ENCODE measurements at places on chromosomes 7 and 10.

DNA sequence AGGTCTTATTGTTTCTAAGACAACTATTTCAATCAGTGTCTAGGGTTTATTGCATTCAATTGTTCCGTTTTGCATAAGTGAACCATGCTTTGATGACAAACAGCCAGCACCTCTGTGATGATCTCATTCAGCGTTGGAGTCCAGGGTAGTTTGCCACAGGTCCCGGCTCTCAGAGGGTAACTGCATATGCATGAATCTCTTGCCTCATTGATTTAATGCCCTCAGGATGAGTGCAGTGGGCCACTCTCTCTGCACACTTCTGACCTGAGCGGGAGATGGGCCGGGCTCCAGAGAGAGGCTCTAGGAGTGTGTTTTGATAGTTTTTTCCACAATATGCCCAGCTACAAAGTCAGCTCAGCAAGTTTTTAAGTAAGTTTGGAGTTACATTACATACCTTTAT lies 83.9 kb downstream of the HECW1 start:
- peak; percentile 4 for DNase-seq

DNA sequence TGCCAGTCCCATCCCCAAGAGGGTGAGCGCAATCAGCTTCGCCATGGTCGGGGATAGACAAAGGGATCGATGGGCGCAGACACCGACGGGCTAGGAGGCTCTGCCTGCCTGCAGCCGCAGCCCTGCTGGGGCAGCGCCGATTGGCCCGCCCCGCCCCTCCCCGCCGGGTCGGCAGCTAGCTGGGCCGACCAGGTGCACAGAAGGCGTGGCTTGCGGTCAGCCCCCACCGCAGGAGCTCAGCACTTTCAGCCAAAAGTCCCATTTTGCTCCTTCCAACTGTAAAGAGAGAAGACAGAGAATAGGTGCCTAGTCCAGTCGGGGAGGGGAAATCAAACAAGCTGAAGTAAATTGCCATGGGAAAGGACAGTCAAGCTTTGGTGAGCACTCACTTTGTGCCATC lies at the start of gene PON1:
PON1 (minus strand) TSS at position 102 of the 400 bp plus-strand sequence; CDS start at position 45, 57 bp downstream.
- DNase-seq: no peak

GRCh38 chr7:128350708-128351295 lies 7.1 kb upstream of the RBM28 start:
- no peak for DNase-seq

GRCh38 chr10:129964611-129965424 lies 744 bp upstream of the EBF3 start:
- no peak for DNase-seq

DNA sequence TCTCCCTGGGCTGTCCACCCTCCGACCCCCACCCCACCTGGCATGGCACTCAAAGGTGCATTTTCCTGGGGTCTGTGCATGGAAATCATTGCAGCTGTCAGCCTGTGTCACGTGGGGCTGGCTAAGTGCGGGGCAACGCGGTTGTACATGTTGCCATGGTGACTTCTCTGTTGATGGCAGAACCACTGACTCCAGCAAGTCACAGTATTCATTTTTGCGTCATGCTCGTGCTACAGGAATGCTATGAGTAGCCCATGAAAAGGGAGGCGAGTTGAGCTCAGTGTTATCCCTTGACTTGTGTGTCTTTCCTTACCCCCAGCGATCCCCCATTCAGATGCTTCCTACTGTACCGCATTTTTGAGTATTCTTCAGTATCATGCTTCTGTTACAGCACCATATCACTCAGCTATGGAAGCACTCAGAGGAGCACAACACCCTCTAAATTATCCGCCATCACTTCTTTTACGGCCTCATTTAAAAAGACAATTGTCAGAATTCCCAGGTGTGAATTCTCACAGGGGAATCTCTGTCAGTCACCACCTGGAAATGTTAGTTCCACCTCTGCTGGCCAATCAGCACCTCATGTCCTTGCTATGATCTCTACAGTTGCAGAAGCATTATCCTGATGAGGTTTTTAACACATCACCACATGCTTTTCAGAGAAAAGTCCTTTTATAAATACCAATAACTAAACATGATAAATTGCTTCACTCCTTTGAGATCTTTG lies 194.4 kb upstream of the C7orf33 start:
- DNase-seq: no peak

DNA sequence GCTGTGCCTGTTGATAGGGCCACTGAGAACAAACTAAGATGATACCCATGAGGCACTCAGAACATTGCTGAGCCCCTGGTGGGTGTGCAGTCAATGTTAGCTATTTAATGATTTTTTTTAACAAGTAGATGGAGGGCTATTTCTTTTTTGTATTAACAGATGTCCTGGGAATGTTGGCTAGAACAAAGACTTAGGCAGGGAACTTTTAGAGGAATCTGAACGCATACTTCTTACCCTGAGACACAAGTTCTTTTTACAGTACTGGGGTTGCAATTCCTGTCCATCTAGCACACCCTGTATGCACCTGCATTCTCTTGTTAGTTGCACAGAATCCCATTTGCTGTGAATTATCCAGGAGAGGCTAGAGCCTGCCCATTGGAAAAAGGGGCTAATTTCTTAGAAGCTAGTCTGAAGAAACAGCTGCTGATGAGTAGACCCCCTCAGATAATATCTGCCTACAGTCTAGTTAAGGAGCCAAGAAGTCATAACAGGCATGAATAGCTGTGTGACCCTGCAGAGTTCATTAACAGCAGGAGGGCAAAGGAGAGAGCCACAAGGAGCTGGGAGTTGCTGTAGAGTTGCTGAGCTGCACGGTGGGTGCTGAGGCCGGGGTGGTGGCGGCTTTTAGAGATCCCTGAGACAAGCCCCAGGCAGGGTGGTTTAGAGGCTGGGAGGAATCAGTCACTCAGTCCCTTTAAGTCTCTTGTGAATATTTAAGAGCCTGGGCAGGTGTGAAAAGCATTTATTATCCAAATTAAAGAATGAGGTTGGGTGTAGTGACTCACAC lies 103.7 kb upstream of the FZD8 start:
- DNase-seq: no peak

DNA sequence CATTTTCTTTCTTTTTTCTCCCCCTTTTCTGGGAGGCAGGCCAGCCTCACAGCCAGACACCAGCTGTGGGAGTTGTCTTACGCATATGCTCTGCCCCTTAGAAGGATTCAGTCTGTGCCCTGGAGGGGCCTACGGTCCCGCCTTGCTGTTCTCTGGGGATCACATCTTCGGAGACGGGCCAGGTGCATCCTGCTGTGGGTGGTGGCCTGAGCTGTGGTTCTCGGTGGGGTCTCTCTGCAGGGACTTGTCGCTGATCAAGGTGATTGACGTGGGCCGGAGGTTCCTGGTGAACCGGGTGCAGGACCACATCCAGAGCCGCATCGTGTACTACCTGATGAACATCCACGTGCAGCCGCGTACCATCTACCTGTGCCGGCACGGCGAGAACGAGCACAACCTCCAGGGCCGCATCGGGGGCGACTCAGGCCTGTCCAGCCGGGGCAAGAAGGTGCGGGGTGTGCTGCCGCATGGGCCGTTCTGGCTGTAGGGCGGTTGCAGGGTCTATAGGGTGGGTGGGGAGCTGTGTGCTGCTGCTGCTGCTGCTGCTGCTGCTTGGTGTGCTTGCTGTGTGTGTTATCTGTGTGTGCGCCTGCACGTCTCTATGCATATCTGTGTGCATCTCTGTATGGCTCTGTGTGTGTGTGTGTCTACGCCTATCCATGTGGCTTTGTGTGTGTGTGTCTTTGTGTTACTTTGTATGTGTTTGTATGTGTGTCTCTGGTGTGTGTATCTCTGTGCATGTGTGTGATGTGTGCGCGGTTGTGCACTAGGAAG lies 17.9 kb downstream of the PFKFB3 start:
- no peak for DNase-seq

GRCh38 chr10:86798025-86798424 lies 41.6 kb downstream of the BMPR1A start:
- peak; percentile 20 for DNase-seq

DNA sequence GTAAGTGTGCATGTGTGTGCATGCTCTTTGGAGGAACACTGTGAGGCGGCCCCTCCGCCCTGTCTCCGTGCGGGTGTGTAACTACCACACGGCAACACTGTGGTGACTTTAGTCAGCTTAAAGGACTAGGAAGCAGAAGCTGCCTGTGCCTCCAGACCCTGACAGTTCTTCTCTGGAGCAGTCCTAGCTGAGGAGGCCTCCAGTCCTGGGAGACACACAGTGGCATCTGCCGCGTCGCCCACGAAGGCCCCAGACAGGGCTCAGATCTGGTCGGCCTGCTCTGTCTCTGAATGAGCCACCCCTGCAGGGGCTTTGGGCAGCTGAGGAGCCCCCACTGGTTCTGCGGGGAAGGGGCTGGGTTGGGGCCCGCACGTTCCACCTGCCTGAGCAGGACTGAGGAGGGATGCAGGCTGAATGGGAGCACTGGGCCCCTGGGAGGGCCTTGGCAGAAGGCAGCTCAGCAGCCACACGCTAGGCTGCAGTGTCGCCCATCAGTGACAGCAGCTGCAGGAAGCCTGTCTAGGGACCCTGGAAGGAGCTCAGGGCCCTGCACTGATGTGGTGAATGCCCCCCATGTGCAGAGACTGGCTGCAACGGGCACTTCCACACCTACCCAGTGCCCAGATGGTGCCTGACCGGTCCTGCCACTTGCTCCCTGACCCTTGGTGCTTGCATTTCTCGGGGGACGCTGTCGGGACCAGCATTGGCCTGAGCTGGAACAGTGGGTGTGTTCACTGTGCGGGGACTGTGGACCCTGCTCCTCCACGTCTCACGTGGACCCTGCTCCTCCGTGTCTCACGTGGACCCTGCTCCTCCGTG lies 27.3 kb upstream of the KNDC1 start:
- DNase-seq: no peak

DNA sequence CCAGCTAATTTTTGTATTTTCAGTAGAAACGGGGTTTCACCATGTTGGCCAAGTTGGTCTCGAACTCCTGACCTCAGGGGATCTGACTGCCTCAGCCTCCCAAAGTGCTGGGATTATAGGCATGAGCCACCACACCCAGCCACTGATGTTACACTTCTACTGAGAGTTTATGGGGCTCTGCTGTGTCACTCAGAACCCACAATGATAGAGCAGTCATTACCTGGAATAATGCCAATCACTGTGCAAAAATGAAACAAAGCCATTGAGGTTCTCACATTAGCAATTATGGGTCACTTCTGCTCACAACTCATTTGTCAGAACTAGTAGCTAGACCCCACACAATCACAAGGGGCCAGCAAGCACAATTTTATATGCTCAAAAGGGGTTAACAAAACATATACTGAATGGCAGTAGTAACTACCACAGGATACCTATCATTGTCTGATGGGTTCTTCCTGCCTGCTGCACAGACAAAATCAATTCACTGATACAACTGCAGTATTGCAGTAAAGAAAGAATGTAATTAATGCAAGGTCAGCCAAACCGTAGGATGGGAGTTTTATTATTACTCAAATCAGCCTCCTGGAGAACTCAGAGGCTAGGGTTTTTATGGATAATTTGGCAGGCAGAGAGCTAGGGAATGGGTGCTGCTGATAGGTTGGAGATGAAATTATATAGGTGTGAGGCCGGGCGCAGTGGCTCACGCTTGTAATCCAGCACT lies 72.1 kb upstream of the TRIM24 start:
- DNase-seq: no peak

- DNase-seq: no peak
Observed at GRCh38 chr7:48416327-48416908, 245.2 kb downstream of the ABCA13 start.

DNA sequence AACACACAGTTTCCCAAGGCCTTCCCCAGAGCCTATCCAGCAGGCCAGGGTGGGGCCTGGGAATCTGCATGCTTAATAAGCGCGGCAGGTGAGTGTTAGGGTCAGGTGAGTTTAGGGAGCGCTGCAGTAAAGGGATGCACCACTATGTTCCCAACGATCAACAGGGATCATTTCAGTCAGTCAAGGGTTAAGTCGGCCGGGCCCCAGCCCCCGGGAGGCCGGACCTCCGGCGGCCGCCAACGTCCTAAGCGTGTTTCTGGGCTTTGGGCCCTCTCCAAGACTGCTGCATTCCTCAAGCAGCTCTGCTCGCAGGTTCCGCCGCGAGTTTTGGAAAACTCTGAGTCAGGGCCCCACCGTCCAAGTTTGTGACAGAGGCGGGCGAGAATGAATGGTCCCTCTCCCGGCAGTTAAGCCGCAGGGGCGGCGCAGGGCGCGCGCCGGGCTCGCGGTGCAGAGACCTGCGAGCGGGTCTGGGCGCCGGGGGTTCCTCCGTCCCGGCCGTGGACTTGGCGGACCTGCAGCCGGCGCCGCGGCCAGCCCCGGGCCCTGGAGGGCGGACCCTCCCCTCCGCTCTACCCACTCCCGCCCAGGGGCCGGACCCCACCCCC lies 81.6 kb downstream of the ARHGAP22 start:
- DNase-seq: peak; percentile 95

DNA sequence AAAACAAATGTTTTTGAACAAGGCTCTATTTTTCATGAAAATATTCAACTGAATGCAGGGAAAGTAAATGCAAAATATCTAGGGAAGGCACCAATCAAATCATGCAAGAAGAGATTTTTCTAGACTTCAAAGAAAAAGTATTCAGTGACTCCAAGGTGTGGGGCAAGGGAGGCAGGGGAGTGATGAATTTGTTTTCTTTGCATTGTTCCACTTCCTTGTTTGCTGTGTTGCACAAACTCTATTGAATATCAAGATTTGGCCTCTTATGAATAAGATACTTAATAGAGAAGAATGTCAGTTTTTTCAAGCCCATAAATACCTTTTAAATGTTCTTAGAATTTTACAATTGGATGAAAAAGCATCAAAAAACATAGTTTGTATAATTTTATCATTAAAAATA lies 26.4 kb downstream of the STEAP1 start:
- DNase-seq: no peak

- DNase-seq: no peak
Observed at GRCh38 chr10:31724296-31724695, 204.3 kb downstream of the ARHGAP12 start.

DNA sequence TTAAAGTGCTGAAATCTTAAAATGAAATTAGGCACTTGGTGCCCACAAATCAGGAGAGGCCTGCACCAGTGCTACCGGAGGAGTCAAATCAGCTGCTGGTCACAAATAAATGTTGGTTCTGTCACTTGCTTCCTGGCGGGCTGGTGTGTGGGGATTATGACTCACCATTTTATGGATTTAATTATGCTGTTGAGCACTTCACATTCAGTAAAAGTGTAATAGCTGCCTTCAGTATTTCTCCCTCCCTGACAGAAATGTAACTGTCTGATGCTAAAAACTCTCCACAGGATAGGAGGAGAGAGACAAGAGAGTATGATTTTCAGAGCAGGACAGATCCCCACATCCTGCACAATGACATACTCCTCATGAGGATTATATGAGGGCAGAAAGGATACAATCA lies 186.0 kb downstream of the JAZF1 start:
- DNase-seq: peak; percentile 60

- peak; percentile 36 for DNase-seq
Observed at GRCh38 chr7:28754027-28754426, 204.1 kb downstream of the TRIL start.
